Stimulated activated CD8-positive, alpha-beta memory T cell treated with anti-CD3 and anti-CD28 coated beads, Interleukin-15, amount 100 ng/mL, for 24 hours (primary cell): ENCODE measurements at places on chromosomes 2 and 18.

- DNase-seq = no peak
These were observed 30.9 kb downstream of the PRPF40A start for GRCh38 chr2:152686321-152686720.

DNA sequence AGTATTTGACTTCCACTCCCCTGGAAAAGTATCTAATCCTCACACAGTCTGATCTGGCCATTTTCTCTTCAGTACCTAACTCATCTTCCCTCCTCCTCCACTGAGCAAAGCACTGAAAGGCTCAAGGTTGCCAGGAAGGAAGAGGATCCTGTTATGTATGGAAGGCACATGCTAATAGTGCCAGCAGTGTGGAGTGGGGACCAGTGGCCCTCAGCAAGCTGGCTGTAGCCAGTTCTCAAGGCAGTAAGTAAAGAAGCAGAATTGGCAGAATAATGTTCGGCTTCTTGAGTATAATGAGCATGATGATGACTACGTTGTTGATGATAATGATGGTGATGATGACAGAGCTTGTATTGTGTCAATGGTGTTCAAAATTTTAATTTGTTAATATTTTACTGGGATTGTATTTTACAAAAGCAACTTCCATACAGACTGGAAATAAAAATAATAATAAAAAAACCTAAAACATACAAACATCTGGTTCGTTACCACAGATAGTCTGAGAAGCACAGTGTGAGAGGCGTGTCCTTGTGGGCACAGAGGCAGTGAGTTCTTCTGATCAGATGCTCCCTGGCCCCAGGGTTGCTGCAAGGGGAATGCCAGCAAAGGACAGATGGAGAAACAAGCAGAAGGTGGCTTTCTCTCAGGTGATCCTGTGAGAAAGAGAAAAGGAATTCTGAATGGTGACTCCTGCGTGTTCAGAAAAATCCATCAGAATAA is 528.8 kb downstream of the CMPK2 start:
- DNase-seq = no peak

- no peak for DNase-seq
These were observed 85.1 kb downstream of the DTNA start for GRCh38 chr18:34795070-34795732.

DNA sequence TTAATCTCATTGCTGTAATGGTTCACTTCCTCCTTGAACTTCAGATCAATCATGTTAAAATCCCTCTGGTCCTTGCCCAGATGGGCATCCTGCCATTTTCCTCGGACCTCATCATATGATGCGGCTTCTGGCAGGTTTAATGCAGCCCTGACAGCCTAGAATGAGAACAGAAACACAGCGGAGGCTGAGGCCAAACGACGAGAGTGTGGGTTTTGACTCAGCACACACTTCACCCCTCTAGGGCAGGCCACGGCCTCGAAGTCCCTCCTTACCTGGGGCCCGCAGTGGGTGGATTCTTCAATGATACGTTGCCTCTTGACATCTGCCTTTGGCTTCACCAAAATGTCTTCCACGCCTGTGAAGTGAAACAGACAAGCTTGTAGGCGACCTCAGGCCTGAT is 56.8 kb downstream of the POLR1A start:
- no peak for DNase-seq

- DNase-seq = no peak
These were observed 640 bp downstream of the ROCK2 start for GRCh38 chr2:11343650-11344341.

- no peak for DNase-seq
These were observed 213.7 kb upstream of the SETBP1 start for GRCh38 chr18:44466997-44467396.
